ENCODE measurements at places on chromosomes 6 and 20.

DNA sequence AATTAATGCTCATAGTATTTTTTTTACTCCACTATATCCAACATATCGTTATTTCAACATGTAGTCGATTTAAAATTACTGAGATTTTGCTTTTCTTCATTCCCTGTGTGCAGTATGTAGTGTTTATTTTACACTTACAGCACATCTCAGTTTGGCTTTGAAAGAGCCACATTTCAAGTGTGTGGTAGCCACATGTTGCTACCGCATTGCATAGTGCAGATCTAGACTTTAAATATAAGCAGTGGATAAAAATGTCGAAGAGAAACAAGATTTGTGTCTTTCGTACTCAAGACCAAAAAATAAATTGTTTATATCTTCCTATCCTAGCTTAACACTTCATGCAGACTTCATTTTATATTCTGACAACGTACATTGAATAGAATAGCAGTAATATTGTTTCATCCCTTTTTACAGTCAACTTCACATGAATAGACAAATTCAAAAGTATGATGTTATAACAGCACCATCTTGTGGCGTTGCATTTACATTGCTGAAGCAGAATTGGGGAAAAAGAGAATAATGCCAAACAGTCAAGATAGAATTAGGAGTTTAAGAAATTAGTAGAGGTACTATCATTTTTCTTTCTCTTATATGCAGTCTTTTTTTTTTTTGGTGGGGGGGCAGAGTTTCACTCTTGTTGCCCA, 29.9 kb downstream of the FBXO5 start:
- peak; percentile 32 for DNase-seq

- no peak for DNase-seq
Measured at GRCh38 chr6:132643547-132643946, 15.4 kb downstream of the TAAR1 start.

- no peak for DNase-seq
Measured at GRCh38 chr6:4303638-4304037, 168.3 kb upstream of the ECI2 start.

DNA sequence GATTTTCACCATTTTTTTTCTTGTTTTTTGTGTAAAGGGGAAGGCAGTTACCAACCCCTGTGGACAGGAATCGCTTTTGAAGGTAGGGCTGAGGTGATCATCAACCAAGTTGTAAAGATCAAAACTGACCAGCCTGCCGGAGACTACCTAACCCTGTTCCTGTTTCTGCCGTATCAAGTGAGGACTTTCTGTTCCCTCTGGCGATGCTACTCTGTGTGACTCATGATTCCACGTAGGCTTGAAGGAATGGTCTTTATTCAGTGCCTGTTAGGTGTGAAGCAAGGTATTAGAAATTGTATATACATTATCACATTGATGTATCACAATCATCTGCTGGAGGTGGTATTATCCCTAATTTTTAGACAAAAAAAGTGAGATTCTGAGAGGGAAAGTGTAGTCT, 161.3 kb downstream of the SOX4 start:
- peak; percentile 69 for DNase-seq

DNA sequence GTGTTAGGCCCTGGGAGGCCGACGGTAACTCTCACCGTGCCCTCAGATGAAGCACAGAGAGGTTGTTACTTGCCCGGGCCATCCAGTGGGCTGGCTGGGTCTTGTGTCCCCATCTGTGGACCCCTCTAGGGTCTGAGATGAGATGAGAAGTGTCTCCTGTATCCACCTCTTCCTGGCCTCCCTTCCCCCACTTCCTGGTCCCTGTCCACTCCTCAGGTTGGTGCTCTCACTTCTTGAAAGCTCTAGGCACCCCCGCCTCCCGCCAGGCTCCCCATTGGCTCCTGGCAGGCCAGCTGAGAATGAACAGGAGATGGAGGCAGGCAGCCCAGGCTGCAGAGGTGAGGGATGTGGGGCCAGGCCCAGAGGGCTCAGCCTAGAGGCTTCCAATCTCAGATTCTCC, 1.5 kb downstream of the MMP24OS start:
- no peak for DNase-seq

- DNase-seq = no peak
Measured at GRCh38 chr20:54849741-54850140, 374.3 kb downstream of the DOK5 start.

GRCh38 chr6:42043787-42044475, 6.4 kb upstream of the TAF8 start:
- DNase-seq = peak; percentile 62

DNA sequence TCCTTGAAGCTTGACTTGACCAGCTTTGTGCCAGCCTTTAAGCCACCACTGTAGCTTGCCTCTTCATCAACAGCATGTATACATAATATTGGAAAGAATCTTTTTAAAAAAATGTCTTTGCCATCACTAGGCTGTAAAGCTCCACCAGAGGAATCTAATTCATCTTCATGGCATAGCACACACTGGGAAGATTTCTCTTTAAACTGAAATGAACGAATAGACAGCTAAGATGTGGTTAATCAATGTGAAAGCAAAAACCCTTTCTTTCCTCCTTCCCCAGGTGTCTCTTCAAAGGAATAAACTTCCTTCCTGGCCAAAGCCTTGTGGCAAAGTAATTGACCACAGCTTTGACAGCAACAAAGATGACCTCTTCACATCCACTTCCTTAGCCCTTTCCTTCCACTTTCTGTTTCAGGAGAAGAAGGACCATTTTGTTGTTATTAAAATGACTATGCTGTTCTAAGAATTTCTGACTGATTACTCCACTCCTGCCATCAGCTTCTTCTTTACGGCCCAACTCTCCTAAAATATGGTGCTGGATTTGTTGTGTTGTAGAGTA, 428.7 kb upstream of the SOX4 start:
- DNase-seq = peak; percentile 2

GRCh38 chr6:155219858-155220301, 43.9 kb upstream of the CLDN20 start:
- no peak for DNase-seq

- DNase-seq = no peak
Measured at GRCh38 chr6:54700158-54700557, 146.4 kb upstream of the FAM83B start.

GRCh38 chr20:13009682-13010406, 1.1 kb downstream of the SPTLC3 start:
- no peak for DNase-seq

- DNase-seq = no peak
Measured at GRCh38 chr6:75450903-75451302, 42.7 kb downstream of the FILIP1 start.

DNA sequence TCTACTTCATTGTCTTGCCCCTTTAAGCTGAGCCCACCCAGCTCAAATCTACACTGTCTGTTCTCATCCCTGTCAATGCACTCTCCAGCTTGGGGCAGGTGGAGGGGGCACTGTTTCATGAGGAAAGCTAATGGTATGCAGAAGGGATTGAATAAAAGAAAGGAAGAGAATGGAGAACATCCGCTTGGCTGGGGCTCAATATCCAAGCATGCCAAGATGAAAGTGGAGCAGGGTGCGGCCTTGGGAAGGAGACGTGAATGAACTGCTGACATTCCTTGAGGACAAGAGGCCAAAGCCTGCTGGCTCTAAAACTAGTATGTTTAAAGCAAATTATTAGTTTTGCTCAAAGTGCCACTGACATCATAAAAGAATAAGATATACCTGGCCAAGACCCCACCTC, 24.2 kb downstream of the AKAP12 start:
- DNase-seq = no peak

DNA sequence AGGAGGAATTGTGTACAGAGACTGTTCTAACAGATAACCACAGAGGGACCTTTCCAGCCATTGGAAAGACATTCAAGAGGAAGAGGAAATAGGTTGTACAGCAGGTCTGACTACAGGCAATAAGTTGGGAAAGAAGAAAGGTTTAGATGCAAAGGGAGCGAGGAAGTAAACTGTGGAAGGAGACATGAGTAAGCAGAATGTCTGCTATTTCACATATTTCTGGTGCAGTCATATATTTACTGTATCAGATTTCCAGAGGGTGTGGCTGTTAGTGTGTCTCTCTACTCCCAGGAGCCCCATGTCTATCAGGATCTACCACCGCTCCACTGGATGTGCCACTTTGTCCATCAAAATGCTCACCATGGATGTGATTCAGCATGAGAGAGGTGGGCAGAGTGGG, 25.9 kb downstream of the MRS2 start:
- DNase-seq = no peak

DNA sequence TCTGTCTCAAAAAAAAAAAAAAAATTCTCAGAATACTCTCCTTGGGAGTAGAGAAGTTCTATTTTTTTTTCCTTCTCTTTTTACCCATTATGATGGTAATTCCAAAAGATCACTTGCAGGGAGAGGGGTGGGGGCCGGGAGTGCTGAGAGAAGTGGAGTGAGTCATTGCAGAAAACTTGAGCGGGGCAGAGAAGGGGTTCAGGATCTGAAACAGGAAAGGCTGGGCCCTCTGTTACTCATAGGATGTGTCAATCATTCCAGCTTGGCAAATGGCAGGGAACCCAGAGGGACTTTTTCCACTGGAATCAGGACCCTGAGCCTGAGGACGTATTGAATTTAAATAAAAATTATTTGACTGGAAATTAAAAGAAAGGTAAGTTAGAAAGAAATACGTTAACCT, 111.4 kb upstream of the ARMC2 start:
- peak; percentile 78 for DNase-seq
